T-helper 1 cell (primary cell): ENCODE measurements at places on chromosomes 6 and 20.

- DNase-seq: no peak
These were observed 22.7 kb downstream of the HIVEP1 start for GRCh38 chr6:12034837-12035236.

GRCh38 chr20:8635837-8636236 lies 433.1 kb upstream of the PLCB4 start:
- DNase-seq: no peak

- no peak for DNase-seq
These were observed 60.0 kb upstream of the EZR start for GRCh38 chr6:158879180-158879579.

- DNase-seq: no peak
These were observed 643.6 kb upstream of the PTCHD4 start for GRCh38 chr6:48754641-48755040.

DNA sequence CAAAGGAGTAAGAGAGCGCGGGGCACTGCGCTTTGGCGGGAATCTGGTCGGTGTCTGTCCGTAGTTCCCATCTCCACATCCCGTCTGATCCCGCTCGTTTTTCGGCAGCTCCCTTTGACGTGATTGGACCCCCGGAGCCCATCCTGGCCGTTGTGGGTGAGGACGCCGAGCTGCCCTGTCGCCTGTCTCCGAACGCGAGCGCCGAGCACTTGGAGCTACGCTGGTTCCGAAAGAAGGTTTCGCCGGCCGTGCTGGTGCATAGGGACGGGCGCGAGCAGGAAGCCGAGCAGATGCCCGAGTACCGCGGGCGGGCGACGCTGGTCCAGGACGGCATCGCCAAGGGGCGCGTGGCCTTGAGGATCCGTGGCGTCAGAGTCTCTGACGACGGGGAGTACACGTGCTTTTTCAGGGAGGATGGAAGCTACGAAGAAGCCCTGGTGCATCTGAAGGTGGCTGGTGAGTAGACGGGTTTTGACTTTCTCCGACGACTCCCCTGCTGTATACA lies 1.4 kb downstream of the BTN1A1 start:
- peak; percentile 42 for DNase-seq

DNA sequence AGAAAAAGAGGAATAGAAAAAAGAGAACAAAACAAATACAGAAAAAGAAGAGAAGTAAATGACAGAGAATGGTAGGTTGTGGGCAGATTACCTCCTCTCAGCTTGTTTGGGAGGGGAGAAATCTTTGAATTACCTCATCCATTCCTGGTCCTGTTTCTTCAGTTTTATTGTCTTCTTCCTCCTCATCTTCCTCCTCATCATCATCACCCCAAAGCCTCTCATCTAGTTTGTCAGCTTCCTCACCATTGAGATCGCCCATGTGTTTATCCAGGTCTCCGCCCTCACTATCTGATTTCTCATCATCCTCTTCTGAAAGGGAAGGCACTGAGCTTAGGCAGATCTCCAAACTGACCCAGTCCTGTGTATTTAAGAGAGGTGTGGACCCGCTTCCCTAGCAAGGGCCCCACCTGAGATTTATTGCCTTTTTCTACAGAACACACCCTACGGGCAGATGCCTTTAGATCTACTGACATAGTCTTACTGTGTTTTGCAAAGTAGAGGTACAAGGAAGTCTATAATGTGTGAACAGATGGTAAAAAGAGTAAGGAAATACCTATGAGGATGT lies 24.2 kb upstream of the LYRM2 start:
- DNase-seq: no peak

- DNase-seq: no peak
These were observed 40.0 kb downstream of the KATNA1 start for GRCh38 chr6:149608381-149608982.

- DNase-seq: no peak
These were observed 125.1 kb downstream of the CDK19 start for GRCh38 chr6:110690106-110690654.

- DNase-seq: no peak
These were observed 813.1 kb downstream of the KIF16B start for GRCh38 chr20:15760001-15760621.

- DNase-seq: peak; percentile 51
These were observed 41.8 kb downstream of the RBM38 start for GRCh38 chr20:57432862-57433491.

- no peak for DNase-seq
These were observed 538.5 kb downstream of the BMP2 start for GRCh38 chr20:7305976-7306375.

GRCh38 chr20:59042796-59043631 lies 428 bp upstream of the PRELID3B start:
- DNase-seq: peak; percentile 88

DNA sequence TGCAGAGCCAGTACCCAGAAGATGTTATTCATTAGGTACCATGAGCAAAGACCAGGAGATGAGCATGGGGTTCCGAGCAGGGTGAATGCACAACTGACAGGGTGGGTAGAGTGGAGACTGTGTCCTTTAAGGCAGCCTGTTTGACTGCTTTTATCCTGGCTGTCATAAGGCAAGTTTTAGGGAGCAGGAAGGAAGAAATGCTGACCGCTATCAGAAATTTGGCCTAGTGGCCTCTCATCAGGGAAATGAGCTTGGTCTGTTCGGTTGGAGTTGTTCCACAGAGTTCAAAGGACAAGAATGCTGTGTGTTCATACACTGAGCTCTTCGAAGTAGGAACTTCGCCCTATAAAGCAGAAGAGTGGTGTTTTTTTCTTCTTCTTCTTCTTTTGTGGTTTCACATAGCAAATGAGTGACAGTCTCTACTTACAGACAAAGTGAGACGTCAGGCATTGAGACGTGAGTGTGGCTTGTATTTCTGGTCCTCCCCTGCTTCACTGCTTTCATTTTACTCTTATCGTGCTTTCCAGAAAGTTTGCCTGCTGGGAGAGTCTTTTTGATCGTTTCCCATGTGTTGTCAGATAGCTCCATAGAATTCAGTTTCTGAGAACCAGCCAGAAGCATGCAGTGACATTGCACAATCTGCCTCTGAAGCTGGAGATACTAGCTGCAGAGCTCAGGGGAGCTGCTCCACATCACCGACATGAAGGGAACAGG lies at the start of gene CASS4:
CASS4 (plus strand) TSS at position 502 of the 714 bp plus-strand sequence; CDS start at position 701, 199 bp downstream.
- DNase-seq: no peak

DNA sequence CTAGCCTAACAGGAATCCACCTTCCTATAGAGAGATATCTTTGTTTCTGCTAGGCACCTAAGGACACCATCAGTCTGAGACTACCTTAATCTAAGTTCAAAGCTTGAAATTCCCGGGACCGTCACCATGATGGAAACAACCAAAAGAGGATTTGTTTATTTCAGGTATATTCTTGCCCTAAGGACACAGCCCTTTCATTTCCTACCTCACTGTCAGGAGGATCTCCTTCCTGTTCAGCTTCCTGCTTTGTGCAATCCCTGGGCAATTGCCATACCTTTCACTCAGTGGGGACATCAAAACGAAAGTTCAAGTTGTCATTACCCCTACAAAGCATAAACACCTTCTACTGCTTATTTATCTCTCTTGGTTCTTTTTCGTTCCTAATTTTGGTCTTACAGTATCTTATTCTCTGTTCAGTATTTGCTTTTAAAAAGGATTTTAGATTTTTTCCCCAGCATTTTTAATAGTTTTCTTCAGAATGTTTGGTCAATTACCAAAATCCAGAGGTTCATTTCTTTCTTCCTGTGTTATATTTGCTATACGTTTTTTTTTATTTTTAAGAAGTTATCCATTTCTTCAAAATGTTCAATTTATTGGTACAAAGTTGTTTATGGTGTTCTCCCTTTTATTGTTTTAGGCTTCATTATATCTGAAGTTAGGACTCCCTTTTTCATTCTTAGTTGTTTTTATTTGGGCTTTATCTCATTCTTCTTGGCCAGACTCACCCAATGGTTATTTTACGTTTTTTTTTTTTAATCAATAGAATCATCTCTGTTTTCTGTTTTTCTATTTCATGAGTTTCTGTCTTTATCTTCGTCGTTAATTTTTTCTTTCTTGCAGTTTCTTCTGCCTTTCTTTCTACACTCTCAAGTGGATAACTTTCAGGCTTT lies 13.0 kb upstream of the TBPL1 start:
- DNase-seq: no peak

DNA sequence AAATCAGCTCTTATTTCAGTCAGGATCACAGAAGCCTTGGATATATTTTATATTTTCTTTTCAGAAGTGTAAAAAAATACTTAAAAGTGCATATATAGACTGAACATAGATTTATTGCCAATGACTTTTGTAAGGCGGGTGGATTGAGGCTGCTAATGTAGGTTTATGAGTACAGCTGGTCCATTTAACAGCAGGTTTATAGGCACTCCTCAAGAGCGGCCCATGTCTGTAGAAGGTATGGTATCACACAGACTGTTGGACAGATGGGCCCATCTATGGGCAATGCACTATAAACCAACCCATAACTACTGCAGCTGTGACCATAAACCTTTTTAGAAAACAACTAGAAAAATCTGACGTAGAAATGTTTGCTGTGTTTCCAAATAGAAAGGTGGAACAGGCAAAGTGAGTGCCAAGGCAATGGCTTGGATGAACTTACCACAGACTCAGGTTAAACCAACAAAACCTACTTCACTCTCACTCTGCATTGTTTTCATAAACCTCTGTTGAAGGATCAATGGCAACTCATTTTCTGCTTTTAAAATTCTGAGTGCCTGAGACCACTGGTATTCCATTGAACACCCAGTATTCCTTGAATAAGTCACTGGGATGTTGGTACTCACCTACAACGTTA lies 170.6 kb upstream of the EYA4 start:
- DNase-seq: no peak

GRCh38 chr20:41174782-41175181 lies 37.4 kb downstream of the PLCG1 start:
- DNase-seq: no peak

GRCh38 chr6:121482004-121482693 lies 46.7 kb downstream of the GJA1 start:
- DNase-seq: no peak

GRCh38 chr20:4602297-4602631 lies 119.4 kb upstream of the PRND start:
- DNase-seq: no peak

GRCh38 chr6:153959276-153959675 lies 79.8 kb upstream of the OPRM1 start:
- no peak for DNase-seq

DNA sequence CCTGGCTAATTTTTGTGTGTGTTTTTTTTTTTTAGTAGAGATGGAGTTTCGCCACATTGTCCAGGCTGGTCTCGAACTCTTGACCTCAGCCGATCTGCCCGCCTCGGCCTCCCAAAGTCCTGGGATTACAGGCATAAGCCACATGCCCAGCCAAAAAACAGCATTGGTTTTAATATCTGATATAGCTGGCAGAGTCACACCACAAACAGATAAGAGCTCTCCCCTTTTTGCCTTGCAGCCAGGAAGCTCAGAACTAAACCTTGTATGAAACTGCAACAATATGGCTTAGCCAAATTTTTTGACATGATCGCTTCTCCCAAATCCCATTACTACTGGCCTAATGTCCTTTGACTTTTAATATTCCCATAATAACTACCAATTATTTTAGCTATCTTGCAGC lies 4.9 kb downstream of the ACOT8 start:
- DNase-seq: no peak

GRCh38 chr6:146357578-146358430 lies 185.8 kb upstream of the RAB32 start:
- peak; percentile 68 for DNase-seq

DNA sequence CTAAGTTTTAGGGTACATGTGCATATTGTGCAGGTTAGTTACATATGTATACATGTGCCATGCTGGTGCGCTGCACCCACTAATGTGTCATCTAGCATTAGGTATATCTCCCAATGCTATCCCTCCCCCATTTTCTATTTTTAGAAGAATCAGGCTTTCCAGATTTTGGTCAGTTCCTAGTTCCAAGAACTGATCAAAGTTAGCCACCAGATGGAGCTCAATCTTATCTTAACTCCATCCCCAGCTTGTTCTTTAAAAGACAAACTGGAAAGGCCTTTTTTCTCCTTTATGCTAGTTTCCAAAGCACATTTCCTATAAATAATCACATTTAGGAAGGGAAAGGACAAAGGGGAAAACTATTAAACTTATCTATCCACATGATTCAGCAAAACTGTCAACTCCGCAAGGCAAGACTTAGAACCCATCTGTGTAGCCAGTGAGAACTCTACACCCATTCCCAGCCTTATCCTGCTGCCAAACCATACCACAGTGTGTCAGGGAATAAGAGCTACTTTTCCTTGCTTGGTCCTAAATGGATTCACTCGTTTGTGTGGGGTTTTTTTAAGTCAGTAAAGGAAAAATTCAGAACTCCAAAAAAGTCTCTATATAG lies 22.8 kb upstream of the KHDC1 start:
- DNase-seq: no peak

- no peak for DNase-seq
These were observed at the start of gene VIP for GRCh38 chr6:152750694-152751093. Gene VIP, plus strand, starts transcription at chr6:152750797. Its CDS starts 1,381 bp downstream, at chr6:152752178.

DNA sequence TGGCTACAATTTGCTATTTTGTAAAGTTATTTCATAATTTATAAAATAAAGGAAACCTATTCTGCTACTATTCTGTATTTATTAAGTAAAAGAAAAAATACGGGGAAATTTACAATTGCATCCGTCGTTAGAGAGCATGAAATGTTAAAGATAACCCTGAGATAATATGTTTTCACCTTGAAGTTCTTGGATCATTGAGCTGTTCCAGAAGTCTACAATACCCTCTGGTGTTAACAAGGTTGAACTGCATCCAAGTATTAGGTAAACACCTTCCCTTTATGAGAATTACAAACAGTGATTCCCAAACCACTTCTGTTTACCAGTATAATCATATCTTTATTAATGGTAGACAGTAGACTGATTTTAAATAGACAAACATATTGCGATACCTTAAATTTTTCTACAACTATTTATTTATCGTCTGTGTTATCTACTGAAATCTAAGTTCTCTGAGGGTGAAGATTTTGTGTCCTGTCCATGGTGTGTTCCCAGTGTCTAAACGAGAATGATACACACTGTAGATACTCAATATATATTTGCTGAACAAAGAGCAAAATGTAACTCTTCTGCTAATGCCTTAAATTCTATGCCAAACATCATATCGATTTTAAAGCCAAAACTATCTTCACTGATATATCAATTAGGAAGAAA lies 28.2 kb downstream of the TBC1D32 start:
- DNase-seq: no peak

DNA sequence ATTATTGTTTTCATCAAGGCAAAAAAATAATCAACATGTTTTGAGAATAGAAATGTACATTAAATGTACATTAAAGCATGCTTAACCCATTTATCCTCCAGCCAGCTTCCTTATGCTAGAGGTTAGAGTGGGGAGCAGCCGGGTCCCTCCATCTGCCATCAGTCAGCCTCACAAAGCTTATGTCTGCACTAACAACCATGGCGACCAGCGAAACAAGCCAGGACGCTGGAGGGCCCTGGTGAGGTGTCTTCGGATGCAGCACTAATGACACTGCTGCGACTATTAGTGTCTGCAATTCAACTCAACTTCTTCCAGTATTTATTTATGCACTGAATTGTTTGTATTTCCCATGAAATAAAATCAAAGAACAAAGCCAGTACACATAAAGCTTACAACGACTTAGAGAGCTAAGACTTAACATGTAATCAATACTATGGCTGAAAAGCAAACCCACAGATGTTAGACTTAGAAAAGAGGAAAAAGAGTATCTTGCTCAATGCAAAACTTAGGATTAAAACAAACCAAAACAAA lies 6.8 kb downstream of the CLDN20 start:
- DNase-seq: no peak

GRCh38 chr6:124682751-124683150 lies 279.5 kb upstream of the RNF217 start:
- DNase-seq: no peak
